ENCODE measurements at places on chromosomes 1 and 21.
A peak's percentile ranks its signal among the peaks of the same experiment; 100 is the strongest.

DNA sequence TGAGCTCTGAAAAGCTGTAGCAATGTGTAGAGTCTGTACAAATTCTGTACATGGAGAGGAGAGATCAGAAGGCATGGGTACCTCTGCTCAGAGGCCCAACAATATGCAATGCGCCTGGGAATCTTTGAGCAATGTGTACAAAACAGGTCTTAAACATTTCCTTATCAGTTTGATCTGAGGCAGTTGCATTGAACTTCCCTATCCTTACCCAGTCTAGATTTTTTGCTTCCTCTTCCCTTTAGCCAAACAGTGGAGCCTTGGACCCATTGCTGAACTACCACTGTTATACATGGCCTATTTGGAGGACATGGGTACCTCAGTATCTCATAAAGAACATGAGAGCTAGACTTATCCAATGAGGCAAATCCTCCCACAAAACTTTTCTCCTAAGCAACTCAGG is 12.6 kb upstream of the MNDA start:
- no peak for DNase-seq

DNA sequence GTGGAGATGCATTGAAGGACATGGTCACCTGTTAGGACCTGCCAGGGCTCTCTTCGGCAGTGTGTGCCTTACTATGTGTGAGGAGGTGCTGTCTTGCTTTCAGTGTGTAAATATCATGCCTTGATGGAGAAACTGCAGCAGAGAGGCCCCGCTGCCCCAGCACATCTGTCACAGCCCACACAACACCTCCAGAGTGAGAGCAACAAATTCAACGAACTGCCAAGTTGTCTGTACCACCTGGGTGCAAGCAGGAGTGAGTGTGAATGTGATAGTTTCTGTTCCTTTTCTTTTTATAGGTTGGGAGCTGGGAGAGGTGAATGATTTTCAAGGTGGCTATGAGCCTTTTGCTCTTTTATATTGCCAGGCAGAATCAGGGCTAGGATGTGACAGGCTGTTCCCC is 114.6 kb upstream of the KIAA0040 start:
- no peak for DNase-seq

DNA sequence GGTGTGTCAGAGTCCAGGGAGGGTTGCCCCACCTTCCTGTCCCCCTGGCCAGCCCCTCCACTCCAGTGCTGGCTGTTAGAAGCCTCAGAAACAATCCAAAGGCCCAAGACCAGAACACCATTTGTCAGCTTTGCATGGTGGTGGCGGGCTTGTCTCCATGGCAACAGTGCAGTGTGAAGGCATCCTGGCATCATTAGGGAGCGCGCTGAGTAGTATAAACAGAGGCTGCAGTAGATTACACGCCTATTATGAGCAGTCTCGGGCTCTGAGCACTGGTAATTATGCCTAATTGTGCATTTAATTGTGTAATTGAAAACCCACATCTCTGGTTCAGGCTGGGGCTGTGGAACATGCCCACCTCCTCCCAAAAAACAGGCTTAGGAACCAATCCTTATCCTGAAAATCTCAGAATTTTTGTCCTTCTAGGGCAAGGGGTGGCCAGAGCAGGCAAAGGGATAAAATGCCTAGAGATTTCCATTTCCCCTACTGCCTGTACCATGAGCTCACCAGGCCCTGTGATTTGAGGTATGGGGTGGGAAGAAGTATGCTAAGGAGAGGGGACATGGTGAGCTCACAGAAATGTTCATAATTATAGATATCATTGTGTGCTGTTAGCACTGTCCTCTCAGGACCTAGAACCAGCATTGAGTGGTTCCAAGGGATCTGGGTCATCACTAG is 11.7 kb downstream of the NKAIN1 start:
- DNase-seq, result peak; percentile 64

DNA sequence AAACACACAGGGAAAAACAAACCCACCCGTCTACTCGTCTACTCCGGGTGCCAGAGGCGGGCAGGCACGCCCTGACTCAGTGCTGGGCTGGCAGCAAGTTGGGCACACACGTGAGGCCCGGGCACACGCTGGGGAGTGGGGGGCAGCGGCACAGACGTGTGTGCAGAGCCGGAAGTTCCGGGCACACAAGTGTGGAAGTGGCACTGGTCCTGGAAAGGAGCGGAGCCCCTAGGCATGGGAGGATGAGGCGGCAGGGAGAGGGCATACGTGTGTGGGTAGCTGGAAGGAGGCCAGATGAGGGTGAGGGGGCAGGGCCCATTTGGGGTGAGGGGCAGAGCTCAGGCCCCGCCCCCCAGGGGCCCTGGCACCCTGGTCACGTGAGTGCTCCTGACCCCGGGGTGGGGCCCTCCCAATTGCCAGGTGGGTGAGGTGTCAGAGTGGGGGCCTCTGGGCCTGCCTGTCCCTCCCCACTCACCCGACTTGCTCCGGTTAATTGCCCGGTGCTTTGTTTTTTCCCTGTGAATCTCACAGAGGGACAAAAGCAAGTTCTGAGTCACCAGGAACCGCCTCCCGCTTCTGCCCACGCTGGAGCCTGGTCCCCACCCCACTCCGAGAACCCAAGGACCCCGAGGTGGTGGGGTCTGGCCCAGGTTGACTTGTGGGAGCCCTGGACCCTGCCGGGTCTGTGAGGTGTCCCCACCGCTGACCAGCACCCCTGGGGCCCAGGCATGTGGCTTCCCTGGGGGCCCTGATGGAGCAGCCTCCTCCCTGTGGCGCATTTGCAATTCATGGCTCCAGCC is 104.8 kb upstream of the CASZ1 start:
- no peak for DNase-seq

Data from cerebellar nuclear complex (tissue), 1 donor.